ENCODE measurements at places on chromosomes 13 and 19.

DNA sequence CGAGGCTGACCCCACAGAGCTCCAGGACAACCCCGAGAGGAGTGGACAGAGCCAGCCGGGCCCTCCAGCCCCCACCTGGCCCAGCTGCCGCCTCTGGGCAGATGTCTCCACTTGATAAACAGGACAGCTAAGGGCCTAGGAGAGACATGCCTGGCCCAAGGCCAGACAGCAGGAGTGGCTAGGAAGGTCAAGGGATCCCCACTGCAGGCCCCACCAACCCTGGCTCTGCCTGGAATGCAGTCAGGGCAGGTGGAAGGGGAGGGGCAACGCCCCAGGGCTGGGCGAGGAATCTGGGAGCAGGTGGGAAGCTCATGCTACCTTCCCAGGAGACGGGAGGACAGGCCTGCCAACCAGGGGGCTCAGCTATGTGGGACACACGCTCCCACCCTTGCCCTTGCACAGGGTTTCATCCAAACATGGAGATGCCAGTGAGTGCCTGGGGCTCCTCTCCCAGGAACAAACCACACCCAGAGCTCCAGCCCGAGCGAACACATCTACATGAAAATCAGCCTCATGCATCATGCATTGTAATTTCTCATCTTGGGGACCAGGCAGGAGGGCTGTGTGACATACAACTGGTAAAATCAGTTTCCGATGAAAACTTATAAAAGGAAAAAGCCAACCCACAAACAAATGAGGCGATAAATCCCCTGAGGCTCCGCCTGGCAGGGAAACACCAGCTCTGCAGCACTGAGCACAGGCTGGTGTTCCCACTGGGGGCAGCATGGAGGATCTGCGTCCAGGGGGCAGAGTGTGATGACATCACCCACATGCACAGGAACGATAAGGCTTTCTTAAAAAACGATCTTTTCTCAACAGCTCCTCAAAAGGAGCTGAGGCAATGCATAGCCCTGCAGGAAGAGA is 25.0 kb downstream of the SH3GL1 start:
- DNase-seq = peak; percentile 69

GRCh38 chr13:66659286-66659685 is 570.9 kb downstream of the PCDH9 start:
- no peak for DNase-seq

DNA sequence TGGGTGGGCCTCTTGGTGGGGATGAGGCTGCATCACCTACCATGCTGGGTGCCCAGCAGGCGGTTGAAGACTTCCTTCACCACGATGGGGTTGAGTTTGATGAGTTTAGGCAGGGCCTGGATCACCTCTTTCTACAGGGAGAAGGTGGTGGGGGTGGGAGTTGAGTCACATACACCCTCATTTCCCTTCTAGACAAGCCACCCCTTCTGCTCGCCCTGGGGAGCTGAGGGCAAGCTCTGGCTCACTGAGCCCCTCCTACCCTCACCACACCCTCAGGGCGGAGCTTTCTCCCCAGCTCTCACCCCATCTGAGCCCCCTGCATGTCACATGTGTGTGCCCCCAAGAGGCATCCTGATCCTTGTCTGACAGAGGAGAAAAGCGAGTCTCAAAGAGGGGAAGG is 7.6 kb upstream of the RSPH6A start:
- DNase-seq = no peak

GRCh38 chr19:10079031-10079453 is 7.1 kb upstream of the SHFL start:
- no peak for DNase-seq

DNA sequence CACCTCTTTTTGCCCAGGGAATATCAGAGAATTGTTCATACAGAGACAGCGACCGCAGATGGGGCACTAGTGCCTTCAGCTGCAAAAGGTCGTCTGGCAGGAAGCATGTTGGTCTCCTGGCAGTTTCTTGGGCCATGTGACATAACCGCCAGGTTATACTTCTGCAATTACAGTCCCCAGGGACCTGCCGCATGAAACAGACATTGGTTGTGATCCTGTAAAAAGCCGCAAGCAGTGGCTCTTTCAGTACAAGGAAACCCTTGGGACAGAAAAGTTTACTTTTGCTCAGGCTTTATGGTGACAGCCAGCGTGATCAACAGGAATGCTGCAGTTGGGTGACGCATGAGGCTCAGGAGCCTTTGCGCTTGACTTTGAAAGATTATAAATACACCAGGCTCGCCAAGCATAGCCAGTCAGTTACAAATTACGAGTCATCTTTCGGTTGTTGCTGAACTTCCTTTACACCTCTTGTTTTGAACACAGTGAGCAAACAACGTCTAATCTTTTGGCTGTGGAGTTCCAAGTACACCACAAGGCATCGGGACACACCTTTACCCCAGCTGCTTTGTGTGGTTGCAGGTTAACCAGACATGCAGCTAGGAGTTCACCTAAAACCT is 50.5 kb upstream of the UBE2L5 start:
- no peak for DNase-seq

- no peak for DNase-seq
These were observed at the start of gene MATK for GRCh38 chr19:3785938-3786824. TSS of gene MATK (minus strand) at chr19:3786381. CDS start at chr19:3785135, 1,246 bp downstream.

DNA sequence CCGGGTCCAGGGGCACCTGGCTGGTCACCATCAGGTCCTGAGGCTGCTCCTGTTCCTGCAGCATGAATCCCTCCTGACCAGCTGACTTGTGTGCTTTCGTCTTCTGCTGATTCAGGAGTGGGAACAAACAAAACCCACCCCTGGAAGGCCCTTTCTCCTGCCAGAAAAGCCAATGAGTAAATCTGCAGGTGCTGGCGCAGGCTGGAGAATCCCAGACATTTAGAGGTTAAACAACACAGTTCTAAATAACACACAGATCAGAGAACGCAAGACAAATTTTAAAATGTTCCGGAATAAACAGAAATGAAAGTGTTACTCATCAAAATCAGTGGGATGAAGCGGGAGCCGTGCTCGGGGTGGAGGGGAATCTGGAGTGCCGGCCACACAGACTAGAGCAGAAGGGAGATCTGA is 60.6 kb upstream of the C13orf46 start:
- DNase-seq = no peak
